ENCODE measurements at places on chromosomes 5 and 9.

- DNase-seq = no peak
Observed at GRCh38 chr9:133780404-133780945, 42.3 kb upstream of the SARDH start.

GRCh38 chr5:127586811-127587210 lies 62.1 kb upstream of the CTXN3 start:
- DNase-seq = no peak

DNA sequence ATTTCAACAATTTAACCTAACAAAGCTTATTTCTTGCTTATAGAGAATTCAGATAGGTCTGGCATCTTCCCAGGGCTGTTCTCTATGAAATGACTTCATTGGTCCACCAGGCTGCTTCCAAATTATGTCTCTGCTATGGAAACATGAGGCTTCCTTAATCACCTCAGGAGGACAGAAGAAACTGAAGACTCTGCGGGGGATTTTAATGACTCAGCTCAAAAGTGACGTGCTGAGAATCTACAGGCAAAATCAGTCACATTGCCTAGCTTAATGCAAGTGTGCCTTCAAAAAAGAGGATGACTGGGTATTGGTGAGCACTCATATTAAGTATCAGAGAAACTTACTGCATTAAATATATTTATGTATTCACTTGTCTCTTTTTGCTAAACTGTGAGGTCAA lies 315.5 kb upstream of the RGMB start:
- DNase-seq = no peak

DNA sequence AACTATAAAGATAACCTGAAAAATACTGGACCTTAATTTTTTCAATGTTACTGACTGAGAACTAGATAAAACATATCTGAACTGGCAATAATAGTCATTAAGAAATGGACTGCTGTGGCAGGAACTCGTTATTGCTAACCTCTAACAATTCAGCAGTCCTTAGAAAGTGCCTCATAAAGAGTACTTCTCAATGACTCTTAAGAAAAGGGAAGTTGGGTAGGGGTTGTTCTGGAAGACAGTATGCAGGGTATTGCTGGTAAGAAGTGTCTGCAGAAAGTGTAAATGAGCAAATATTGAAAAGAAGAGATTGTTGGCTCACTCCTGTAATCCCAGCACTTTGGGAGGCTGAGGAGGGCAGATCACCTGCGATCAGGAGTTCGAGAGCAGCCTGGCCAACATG lies 27.9 kb downstream of the FOXD1 start:
- DNase-seq = no peak

DNA sequence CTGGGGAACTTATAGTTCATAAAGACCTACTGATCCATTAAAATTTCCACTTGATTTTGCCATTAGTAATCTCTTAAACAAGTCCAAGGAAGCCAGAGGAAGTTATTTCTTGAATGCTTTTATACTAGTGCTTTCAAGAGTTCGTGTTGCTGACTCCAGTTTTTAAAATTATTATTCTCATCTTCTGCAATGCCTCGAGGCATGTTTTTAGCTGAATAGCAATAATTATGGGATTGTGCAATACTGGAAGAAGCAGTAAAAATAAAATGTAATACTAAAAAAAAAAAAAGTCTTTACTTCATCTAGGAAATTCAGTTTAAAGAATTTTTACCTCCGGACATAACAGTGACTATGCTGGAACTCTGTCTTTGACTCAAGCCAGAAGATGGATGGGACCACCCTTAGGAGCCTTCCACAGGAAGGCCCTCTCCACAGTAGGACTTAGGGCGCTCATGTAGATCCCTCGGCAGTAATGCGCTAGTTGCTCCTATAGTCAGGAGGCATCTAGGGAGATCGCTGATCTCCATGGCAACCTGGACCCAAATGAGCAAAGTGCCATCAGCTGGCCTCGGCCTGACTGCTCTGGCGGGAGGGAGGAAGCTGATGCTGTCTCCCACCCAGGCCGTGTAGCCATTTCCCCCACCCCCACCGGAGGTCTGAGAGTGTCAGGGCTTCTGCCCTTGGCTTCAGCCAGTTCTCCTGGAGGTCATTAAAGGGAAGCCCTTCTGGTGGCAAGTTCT lies 56.7 kb downstream of the DAPK1 start:
- DNase-seq = no peak

- no peak for DNase-seq
Observed at GRCh38 chr9:89889865-89890264, 285.1 kb downstream of the GADD45G start.

DNA sequence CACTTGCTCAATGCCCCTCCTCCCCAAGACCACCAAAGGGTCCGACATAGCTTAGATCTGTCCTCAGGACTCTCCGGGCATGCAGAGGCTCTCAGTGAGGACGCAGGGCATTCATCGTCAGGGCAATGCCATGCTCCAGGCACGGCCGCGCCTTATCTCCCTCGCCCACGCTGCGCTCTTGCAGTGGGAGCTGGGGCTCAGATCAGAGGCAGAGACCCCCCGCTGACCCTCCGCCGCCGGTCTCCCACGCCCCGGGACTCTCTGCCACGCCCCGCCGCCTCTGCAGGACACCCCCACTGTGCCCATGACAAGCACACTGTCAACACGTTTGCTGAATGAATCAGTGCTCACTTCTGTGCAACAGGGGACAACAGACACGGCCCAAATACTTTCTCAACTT lies 140.7 kb downstream of the ADAMTS2 start:
- DNase-seq = no peak

- no peak for DNase-seq
Observed at GRCh38 chr9:112884101-112884500, 6.6 kb downstream of the SLC46A2 start.

- no peak for DNase-seq
Observed at GRCh38 chr5:75617736-75618352, 6.6 kb downstream of the ANKDD1B start.

DNA sequence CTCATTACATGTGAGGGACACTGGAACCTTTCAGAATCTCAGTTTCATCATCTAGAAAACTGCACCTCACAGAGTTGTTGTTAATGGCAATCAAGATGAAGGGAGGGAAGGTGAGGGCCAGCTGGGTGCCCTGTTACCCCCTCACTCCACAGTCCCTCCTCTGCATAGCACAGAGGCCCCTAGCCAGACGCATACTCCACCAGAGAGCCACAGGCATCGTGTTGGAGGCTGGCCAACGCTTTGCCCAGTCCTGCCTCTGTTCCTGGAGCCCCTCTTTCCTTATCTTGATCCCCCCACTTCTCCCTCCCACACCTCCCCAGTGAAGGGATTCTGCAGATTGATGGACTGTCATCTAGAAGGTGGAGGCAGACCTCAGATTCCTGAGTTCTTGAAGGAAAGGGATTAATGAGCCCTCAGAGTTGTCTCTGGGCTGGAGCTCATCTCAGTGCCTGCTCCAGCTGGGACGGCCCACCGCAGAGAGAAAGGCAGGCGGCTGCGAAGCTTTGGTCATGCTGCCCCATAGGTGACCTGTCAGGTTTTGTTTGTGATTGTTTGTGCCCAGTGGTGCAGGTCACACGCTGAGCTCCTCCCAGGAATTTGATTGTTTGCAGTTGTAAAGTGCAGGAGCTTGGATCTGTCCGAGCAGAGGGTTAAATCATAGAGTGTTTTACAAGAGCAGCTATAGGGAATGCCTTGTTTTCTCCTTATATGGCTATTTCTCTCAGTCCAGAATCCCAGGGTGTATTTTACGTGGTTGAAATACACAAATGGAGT lies 487.3 kb downstream of the CCDC171 start:
- no peak for DNase-seq

- no peak for DNase-seq
Observed at GRCh38 chr9:127741831-127742434, 6.8 kb upstream of the TOR2A start.

- no peak for DNase-seq
Observed at GRCh38 chr5:132099076-132099748, 25.6 kb downstream of the CSF2 start.

DNA sequence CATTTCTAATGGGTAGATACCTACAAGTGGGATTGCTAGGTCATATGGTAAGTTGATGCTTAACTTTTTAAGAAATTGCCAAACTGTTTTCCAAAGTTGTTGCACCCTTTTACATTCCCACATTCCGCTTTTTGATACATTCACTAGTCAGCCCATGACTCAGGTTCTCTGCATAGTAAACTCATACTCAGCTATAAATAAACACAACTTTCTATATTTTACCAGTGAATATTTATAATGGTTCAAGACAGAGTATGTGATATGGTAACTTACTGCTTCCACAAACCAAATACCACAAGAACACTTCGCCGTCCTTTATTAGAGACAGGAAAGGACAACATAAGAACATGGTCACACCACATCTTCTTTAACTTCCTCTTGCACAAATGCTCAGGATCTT lies 54.0 kb downstream of the PLPP1 start:
- no peak for DNase-seq

GRCh38 chr9:130698514-130698913 lies 4.9 kb downstream of the EXOSC2 start:
- no peak for DNase-seq

DNA sequence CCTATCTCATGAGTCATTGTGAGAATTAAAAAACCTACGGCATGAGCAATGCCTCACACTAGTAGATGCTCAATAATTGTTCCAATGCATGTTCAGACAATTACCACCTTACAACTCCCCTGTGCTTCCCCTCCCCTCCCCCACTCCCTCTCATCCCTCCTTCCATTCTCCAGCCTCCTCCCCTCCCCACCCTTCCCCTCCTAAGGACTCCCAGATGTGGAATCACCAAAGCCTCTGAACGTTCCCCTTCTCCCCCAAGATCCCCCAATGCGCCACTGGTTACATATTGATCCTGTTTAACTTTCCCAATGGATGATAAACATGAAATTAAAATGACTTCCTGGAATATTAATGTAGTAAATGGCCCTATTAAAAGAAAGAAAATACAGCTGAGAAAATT lies 84.8 kb downstream of the PCDH1 start:
- no peak for DNase-seq

- no peak for DNase-seq
Observed at GRCh38 chr5:140883373-140883772, 1.4 kb downstream of the PCDHA13 start.

DNA sequence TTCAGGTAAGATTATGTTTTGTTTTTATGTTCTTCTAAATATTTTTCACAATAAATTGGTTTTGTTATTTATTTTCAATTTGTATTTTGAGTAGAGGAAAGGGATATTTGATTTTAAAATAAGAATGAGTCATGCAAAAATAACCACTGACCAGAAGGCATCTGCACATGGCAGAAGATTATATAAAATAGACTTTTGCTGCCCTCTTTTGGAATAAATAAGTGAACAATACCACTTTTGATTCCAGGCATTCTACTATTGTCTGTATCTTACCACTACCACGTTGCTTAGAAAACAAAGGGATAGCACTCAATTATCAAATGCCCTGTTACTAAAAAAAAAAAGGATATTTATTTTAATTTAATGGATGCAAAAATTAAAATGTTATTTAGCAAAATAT lies 227.3 kb upstream of the ITGA1 start:
- no peak for DNase-seq

GRCh38 chr9:129999141-129999510 lies 43.9 kb downstream of the FNBP1 start:
- DNase-seq = no peak

GRCh38 chr9:131817627-131818026 lies 77.8 kb upstream of the RAPGEF1 start:
- DNase-seq = no peak

- DNase-seq = no peak
Observed at GRCh38 chr9:96423322-96423984, 5.3 kb upstream of the ZNF367 start.

DNA sequence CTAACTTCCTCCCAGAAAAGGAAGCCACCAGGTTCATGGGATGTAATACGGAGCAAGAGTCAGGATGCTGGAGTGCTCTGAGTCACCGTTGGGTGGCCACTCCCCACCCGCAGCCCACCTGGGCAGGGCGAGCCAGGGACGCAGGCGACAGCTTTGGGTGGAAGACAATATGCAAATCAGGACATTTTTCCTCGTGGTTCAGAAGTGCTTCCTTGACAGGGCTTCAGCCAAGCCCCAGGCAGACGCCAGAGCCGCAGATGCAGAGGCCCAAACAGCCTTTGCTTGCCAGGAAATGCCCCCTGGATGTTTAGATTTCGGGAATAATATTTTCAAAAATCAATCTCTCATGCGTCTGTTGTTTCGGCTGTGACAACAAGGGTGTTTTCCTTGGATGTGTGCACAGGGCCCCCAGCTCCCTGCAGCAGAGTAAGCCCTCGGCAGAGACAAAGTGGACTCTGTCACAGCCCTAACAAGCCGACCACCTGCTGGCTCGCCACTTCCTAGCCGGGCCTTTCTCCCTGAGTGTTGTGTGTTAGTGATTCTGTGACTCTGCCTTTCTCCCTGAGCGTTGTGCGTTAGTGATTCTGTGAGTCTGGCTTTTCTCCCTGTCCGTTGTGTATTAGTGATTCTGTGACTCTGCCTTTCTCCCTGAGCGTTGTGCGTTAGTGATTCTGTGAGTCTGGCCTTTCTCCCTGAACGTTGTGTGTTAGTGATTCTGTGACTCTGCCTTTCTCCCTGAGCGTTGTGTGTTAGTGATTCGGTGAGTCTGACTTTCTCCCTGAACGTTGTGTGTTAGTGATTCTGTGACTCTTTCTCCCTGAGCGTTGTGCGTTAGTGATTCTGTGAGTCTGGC lies 11.8 kb upstream of the SLC9A3 start:
- DNase-seq = no peak

DNA sequence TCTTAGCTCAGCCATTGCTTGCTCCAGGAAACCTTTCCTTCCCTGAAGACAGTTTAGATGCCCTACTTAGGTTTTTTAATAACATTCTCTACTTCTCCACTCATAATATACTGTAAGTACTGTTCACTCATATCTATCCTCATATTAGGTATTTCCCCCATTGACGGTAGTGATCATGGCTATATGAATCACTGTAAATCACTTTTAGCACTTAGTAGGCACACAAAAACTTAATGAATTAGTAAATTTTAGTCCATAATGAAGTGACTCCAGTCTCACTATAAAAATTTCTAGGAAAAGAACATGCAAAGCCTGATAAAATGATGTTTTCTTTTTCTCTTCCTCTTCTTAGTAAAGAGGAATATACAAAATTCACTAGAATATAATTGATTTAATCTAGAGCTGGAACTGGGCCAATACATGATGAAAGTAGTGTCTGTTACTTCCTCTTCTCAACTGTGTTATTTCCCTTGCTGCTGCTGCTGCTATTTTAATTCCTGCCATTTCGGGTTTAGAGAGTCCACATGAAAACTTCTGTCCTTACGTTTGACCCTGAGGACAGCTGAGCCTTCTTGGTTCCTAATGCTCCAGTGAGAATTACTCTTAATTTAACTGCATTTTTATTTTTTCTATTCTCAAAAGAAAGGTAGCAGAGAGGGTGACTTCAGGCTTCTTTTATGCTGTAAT lies 73.5 kb downstream of the LNPEP start:
- DNase-seq = no peak

DNA sequence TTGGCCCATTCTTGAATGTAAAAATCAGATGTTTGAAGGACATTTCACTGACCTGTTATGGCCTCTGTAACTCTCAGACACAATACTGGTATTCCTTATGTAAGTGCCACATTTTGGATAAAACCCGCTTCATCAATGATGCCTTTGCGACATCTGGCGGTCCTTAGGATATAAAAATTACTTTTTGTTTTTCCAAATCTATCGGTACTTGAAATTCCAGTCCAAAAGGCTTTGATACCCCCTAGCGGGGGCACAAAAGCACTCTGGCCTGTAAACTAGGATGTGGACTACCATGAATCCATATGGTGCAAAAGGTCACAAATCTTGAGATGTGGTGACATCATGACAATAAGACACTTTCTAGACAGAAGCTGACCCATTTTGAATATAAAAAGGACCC lies 291.8 kb downstream of the KIAA0825 start:
- DNase-seq = peak; percentile 25

Data from Panc1 (cell line).